ENCODE measurements at places on chromosomes 3 and 15. TPM values are rescaled to one million over a fixed set of nuclear protein-coding genes. Genes with fewer than 3 reads are reported as not detected.

The SKOR1 gene
- not detected for total RNA-seq

The GRK7 gene
- not detected for total RNA-seq

The FBXW12 gene
- total RNA-seq: not detected

DNA sequence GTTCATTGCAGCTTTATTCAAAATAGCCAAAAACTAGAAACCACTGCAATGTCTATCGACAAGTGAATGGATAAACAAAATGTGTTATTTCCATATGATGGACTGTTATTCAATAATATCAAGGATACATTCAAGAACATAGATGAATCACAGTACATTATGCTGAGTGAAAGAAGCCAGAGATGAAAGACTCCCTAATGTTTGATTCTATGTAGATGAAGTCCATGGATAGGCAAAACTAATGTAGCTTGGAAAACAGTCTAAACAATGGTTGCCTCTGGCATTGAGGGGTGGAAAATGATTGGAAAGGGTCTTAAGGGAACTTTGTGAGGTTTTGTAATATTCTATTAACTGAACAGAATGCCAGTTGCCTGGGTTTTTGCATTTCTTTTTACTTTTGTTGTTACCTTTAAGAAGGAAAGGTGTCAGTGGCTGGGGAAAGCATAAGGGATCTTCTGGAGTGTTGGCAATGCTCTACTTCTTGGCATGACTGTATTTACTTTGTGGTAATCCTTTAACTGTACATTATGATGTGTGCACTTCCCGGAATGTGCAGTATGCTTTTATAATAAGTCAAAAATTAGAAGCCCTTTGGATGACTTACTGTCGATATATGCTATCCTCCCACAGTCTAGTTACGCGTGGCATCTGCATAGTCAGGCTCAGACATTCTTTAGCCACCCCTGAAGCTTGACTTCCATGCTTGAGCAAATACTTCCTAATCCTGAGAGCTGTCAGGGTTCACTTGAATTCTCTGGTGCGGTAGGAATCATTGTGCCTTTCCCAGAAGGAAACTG lies 20.5 kb upstream of the ATP10A start:
- DNase-seq: peak; percentile 95

- peak; percentile 90 for DNase-seq
These were observed 30.9 kb downstream of the MGLL start for GRCh38 chr3:127791221-127791913.

The CMTM8 gene
- total RNA-seq: not detected

DNA sequence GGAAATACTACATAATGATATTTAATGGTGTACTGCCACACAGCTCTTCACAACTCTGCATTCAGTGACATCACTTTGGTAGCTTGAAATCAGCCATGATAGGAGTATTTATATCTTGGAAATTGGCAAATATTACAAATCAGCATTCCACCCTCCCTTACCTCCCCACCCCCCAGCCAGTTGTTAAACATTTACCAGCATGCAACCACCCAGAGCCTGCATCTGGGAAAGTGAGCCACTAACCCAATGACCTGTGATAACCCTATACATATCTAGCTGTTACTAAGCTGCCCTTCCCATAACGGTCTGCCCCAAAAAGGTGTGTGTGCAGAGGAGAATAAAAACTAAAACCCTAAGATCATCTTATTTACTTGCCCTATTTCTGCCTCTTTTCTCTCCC lies 44.6 kb upstream of the SATB1 start:
- DNase-seq: no peak

The VPS8 gene
- 56.1 TPM for total RNA-seq

DNA sequence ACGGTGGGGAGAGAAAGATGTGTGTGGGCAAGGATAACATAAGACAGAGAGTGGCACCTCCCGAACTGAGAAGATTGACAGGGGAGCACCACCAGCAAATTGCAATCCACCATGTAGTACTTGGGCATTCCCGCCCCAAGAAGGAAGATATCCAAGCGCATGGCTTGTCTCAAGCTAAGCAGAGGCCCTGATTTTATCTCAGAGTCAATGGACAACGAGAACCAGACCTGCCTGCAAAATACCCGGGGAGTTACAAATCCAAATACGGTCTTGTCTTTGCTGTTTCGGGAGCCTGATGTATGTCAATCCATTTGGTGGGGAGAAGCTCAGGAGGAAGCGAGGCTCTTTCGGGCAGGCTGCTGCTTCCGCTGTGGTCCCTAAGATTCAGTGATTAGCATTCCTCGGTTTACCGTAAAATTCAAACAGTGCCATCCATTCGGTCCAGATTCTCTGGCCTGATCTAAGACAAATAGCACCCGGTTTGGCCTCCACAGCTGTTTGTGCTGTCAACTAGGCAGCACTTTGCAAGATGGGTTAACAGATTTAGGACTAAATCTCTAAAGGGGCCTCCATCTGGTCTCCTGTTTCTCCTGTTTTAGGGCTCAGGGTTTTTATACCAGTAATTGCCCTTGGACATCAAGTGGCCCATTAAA lies 97.7 kb upstream of the WNT5A start:
- no peak for DNase-seq

The NPAP1 gene
- not detected for total RNA-seq

DNA sequence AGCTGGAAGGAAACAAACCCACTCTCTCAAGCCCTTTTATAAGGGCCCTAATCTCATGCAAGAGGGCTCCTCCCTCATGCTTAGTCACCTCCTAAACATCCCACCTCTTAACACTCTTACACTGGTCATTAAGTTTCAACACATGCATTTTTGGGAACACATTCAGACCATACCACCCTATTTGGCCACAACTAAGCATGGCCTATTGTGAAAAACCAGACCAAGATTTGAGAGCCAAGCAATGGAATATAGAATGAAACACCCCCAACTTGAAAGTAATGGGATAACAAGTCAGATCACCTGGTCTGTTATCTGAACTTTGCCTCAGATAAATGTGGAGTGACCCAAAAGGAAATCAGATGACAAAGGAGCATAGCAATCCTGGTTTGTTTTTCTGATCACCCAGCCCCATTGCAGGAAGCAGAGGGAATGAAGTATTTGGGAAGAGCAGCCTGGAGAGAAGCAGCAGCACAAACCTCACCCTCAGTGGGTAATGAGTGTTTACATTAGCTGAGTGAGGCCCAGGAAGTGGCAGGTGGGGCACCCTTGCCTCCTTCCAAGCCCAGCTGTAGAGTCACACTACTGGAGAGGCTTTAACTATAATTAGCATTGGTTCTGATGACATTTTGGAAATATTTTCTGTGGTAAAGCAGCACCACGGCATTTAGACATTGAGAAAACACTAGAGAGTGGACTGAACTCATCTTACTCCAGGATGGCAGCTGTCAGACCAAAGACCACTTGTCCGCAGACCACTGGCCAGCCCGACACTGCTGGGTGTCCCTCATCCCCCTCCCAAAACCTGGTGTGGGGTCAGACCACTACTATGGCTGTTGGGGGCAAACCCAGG lies 48.8 kb upstream of the PRTG start:
- DNase-seq: peak; percentile 49

GRCh38 chr3:14614862-14615261 lies 36.7 kb upstream of the CCDC174 start:
- no peak for DNase-seq

The MAP3K13 gene
- total RNA-seq: 17.6 TPM

The GOLGA8J gene
- not detected for total RNA-seq

DNA sequence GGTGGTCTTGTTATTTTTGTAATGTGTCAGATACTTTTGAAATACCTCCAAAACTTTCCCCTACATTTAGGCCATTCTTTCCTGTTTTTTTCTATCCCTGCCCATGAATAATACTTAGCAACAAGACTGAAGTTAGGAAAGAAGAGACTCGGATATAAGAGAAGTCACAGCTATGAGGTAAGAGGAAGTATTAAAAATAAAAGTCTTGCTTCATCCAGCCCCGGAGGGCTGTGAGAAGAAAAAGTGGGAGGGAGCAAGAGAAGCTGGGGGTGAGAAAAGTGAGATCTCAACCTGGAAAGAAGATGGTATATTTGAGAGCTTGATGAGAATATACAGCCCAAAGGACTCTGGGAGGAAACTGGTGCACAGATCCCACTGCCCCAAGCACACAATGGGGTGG lies 213.5 kb upstream of the CDIN1 start:
- DNase-seq: no peak

GRCh38 chr15:93372208-93372864 lies 283.3 kb upstream of the RGMA start:
- no peak for DNase-seq

GRCh38 chr15:49715211-49715610 lies 94.4 kb downstream of the DTWD1 start:
- DNase-seq: no peak

GRCh38 chr3:179615458-179616173 lies 11.0 kb downstream of the NDUFB5 start:
- DNase-seq: peak; percentile 10

DNA sequence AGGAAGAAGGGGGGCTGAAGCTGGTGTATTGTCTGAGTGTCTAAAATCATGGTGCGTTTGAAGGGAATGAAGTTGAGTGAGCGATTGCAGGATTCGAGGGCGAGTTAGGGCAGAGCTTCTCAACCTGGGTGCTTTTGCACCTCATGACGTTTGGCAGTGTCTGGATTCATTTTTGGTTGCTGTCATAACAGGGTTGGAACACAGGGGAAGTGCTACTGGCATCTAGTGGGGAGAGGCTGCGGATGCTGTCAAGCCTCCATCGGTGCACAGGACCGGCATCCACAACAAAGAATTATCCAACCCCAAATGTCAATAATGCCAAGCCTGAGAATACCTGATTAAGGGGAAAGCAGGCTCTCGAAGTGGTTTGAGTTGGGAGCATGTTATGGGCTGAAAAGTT lies 120.0 kb downstream of the SLCO3A1 start:
- DNase-seq: no peak

- DNase-seq: peak; percentile 71
These were observed 70.3 kb downstream of the CCNL1 start for GRCh38 chr3:157089455-157090221.

The DCP1A gene
- 30.1 TPM for total RNA-seq

- DNase-seq: no peak
These were observed 5.1 kb upstream of the LTF start for GRCh38 chr3:46469680-46470357.

The GRAMD1C gene
- 5.0 TPM for total RNA-seq

GRCh38 chr3:148737104-148737530 lies 39.4 kb downstream of the AGTR1 start:
- DNase-seq: peak; percentile 6

GRCh38 chr15:41925086-41925608 lies 31.3 kb upstream of the SPTBN5 start:
- DNase-seq: no peak

DNA sequence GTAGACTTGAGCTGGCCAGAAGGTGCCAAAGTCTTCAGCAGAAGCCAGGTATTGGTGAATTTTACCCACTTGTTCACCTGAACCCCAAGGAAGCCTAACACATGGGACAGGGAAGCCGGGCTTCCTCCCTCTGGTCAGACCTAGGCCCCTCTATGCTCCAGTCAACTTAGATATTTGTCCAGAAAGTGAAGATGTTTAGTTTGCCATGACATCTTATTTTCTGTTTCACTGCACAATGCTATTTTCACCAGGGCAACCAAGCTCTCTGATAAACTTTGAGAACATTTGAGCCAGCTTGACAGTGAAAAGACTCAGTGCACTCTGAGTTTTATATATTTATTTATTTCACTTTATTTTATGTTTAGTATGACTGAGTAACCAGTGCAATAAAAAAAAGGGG lies 71.0 kb downstream of the SOX14 start:
- DNase-seq: no peak

The ACP3 gene
- 0.54 TPM for total RNA-seq

The MASP1 gene
- 13.1 TPM for total RNA-seq

DNA sequence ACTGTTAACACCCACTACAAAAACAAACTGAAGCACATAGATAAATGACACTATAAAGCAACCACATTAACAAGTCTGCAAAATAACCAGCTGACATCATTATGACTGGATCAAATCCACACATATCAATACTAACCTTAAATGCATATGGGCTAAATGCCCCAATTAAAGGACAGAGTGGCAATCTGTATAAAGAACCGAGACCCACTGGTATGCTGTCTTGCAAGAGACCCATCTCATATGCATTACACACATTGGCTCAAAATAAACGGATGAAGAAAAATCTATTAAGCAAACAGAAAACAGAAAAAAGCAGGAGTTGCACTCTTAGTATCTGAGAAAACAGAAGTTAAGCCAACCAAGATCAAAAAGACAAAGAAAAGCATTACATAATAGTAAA lies 1375.4 kb downstream of the ZPLD1 start:
- no peak for DNase-seq

The SNURF gene
- total RNA-seq: 8.1 TPM

GRCh38 chr3:40124918-40125317 lies 184.6 kb upstream of the EIF1B start:
- DNase-seq: no peak

- DNase-seq: no peak
These were observed 39.1 kb downstream of the COPS2 start for GRCh38 chr15:49116108-49116857.

- DNase-seq: no peak
These were observed 279.6 kb upstream of the GADL1 start for GRCh38 chr3:31174079-31174478.
